Astrocyte (in vitro differentiated cells and primary cell): ENCODE measurements at places on chromosomes 13 and 19.
A peak's percentile ranks its signal among the peaks of the same experiment; 100 is the strongest.

- no peak overlapping the region for H3K27ac ChIP-seq
- no peak overlapping the region for H3K4me3 ChIP-seq
- DNase-seq = peak; percentile 51
- peaks cover 22% of the 10 kb centered on the region for H3K36me3 ChIP-seq
Measured at GRCh38 chr13:113182046-113182445, 23.6 kb downstream of the PROZ start.

DNA sequence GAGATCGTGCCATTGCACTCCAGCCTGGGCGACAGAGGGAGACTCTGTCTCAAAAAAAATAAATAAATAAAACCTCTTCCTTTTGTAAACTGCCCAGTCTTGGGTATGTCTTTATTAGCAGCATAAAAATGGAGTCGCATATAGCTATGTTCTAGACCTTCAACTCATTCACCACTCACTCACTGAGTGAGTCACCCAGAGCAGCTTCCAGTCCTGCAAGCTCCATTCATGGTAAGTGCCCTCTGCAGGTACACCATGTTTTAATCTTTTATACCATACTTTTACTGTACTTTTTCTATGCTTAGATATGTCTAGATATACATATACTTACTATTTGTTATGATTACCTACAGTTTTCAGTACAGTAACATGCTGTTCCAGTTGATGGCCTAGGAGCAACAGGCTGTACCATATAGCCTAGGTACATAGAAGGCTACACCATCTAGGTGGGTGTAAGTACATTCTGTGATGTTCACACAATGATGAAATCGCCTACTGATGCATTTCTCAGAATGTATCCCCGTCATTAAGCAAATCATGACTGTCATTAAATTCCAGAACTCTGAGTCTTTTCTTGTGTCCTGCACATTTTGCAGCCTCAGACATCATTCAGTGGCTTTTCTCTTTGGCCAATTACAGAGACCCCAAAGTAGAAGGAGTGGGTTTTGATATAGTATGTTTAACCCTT is 13.7 kb upstream of the FARP1 start:
- no peaks in the 10 kb centered on the region for H3K36me3 ChIP-seq
- DNase-seq = peak; percentile 46
- no peak overlapping the region for H3K4me3 ChIP-seq

GRCh38 chr13:24911133-24911908 is 147.4 kb downstream of the RNF17 start:
- peak; percentile 50 for DNase-seq
- H3K27ac ChIP-seq = peak overlapping the region; percentile 6

- H3K4me3 ChIP-seq = peak overlapping the region; percentile 68
- H3K27ac ChIP-seq = no peak overlapping the region
- no peak for DNase-seq
- H3K36me3 ChIP-seq = peaks cover 18% of the 10 kb centered on the region
- no peaks in the 10 kb centered on the region for H3K27me3 ChIP-seq
Measured at GRCh38 chr19:1355568-1356507, 27.9 kb upstream of the NDUFS7 start.

GRCh38 chr13:40502236-40502635 is 164.2 kb downstream of the FOXO1 start:
- no peak overlapping the region for H3K27ac ChIP-seq
- no peaks in the 10 kb centered on the region for H3K27me3 ChIP-seq
- H3K36me3 ChIP-seq = no peaks in the 10 kb centered on the region
- H3K4me3 ChIP-seq = no peak overlapping the region

GRCh38 chr19:49331616-49332055 is 3.6 kb upstream of the CD37 start:
- no peaks in the 10 kb centered on the region for H3K27me3 ChIP-seq
- no peaks in the 10 kb centered on the region for H3K36me3 ChIP-seq
- H3K27ac ChIP-seq = no peak overlapping the region

- H3K27ac ChIP-seq = no peak overlapping the region
- H3K4me1 ChIP-seq = peaks cover 22% of the 10 kb centered on the region
- no peak overlapping the region for H3K4me3 ChIP-seq
- H3K27me3 ChIP-seq = no peaks in the 10 kb centered on the region
Measured at GRCh38 chr19:10747674-10748073, 29.8 kb downstream of the DNM2 start.

DNA sequence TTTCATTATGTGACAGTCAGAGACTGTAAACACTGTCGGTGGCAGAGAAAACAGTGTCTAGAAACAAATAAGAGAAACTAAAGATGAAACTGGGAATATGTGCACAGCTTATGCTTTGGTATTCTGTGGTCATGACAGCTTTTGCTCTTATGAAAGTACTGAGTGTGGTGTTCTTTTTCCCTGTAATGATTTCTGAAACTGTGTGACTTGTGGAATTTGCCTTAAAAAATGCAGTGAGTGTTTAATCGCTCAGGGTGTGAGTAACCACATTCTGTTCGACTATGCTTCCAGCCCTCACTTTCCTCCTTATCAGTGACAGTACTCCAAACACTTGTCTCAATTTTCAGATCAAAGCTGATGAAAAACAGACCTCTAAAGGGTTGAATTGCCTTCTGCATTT is 66.9 kb upstream of the DIAPH3 start:
- H3K4me3 ChIP-seq = no peak overlapping the region
- DNase-seq = peak; percentile 80
- no peaks in the 10 kb centered on the region for H3K4me1 ChIP-seq
- H3K36me3 ChIP-seq = no peaks in the 10 kb centered on the region
- peak overlapping the region; percentile 14 for H3K27ac ChIP-seq

DNA sequence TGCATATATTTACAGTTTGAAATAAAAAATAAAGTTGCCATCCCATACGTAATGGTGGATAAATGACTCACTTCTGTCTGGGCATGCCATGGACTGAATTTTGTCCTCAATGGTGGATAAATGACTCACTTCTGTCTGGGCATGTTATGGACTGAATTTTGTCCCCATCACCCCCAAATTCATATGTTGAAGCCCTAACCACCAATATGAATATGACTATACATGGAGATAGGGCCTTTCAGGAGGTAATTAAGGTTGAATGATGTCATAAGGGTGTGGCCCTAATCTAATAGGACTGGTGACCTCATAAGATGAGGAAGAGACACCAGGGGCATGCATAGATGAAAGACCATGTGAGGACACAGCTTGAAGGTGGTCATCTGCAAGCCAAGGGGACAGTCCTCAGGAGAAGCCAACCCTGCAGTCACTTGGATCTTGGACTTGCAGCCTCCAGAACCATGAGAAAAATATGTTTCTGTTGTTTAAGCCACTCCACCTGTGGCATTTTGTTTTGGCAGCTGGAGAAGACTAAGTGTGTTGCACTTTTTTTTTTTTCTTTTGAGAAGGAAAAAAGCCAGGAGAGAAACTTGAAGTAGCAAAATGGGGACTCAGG is 41.8 kb downstream of the RFC3 start:
- H3K27me3 ChIP-seq = no peaks in the 10 kb centered on the region
- H3K27ac ChIP-seq = no peak overlapping the region
- no peaks in the 10 kb centered on the region for H3K36me3 ChIP-seq
- no peaks in the 10 kb centered on the region for H3K4me1 ChIP-seq

DNA sequence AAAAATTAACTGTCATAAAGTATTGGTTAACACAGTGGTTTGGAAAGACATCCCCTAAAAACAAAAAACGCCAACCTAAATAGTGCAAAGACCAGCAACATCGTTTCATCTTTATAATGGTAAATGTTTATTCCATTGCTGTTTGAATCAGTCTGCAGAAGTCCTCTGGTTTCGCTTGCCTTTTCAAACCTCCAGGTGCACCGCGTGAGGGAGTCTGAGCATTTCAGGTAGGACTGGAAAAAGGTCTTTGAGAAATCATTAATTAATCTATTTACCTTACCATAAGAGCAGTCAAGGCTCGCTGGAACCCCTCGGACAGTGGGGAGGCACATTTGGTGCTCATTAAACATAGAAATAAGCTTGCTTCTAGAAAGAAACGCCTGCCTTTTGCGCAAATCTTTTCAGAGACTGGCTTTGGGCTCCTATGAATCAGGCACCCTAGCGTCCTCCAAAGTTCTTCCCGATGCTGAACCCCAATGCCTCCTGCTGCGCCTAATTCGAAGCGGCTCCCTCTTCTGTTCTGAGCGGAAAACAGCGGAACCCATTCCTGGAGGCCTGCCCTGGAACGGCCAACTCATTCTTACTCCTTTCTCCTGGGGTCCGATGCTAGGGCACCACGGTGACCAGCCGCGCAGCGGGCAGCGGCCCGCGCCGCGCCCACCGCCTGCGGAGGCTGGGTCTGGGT is 951 bp upstream of the MTUS2 start:
- peaks cover 8% of the 10 kb centered on the region for H3K4me1 ChIP-seq
- H3K36me3 ChIP-seq = no peaks in the 10 kb centered on the region
- peak overlapping the region; percentile 37 for H3K4me3 ChIP-seq
- H3K27ac ChIP-seq = no peak overlapping the region
- peaks cover 28% of the 10 kb centered on the region for H3K27me3 ChIP-seq

DNA sequence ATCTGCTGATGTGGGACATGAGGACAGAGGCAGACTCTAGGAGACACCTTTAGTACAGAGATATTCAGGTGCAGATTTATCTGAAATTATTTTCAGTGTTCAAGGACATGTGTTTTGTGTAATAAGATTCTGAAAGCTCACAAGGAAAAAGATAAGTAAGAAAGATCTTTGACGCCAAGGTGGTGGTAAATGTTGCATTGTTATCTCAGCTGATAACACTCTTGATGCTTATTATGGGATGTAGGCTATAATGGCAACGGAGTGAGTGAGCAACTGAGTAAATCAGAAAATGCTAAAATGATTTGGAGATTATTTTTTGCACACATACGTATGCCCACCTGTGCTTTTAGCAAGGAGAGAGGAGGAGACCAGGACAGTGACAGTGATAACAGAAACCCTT is 510.9 kb downstream of the KLF12 start:
- H3K36me3 ChIP-seq = no peaks in the 10 kb centered on the region
- no peak overlapping the region for H3K4me3 ChIP-seq
- no peaks in the 10 kb centered on the region for H3K4me1 ChIP-seq
- DNase-seq = no peak

- H3K36me3 ChIP-seq = no peaks in the 10 kb centered on the region
- no peak for DNase-seq
- H3K27me3 ChIP-seq = no peaks in the 10 kb centered on the region
Measured at GRCh38 chr19:33432015-33432414, 58.5 kb downstream of the CEBPG start.

DNA sequence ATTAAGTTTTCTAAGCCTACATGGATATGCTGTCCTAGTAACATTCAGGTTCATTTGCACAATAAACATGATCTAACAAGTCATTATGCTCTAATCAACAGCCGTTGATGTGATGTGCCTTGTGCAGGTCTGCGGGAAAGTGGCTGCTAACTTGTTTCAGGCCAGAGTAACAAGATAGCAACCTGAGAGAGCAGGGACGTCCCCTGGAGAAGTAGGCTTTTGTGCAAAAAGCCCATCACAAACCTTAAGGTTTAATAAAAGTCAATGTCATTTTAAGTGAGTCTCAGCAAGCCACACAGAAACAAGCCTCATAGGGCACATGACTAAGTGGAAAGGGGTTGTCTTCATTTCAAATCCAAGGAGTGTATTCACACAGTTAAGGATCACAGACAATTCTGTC is 17.6 kb downstream of the FOXO1 start:
- DNase-seq = no peak
- H3K4me1 ChIP-seq = peaks cover 4% of the 10 kb centered on the region

DNA sequence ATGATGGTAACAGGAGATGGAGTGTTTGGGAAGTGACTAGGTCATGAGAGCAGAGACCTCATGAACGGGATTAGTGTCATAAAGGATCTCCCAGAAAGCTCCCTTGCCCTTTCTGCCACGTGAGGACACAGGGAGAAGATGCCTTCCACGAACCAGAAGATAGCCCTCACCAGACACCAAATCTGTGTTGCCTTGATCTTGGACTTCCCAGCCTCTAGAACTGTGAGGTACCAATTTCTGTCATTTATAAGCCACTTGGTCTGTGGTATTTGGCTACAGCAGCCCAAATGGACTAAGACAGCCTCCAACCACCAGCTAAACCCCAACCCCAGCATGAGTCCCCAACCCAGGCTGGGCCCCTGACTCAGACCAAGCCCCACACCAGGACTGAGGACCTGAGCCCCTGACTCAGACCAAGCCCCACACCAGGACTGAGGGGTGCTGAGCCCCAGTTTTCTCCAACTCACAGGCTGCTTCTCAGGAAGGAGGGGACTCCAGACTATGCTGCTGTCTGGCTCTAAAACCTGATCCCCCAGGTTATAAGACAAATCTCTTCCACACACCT is 54.1 kb downstream of the PTPRS start:
- no peaks in the 10 kb centered on the region for H3K27me3 ChIP-seq
- H3K4me1 ChIP-seq = peaks cover 6% of the 10 kb centered on the region
- H3K27ac ChIP-seq = no peak overlapping the region
- peaks cover 10% of the 10 kb centered on the region for H3K36me3 ChIP-seq
- H3K4me3 ChIP-seq = no peak overlapping the region
- no peak for DNase-seq

DNA sequence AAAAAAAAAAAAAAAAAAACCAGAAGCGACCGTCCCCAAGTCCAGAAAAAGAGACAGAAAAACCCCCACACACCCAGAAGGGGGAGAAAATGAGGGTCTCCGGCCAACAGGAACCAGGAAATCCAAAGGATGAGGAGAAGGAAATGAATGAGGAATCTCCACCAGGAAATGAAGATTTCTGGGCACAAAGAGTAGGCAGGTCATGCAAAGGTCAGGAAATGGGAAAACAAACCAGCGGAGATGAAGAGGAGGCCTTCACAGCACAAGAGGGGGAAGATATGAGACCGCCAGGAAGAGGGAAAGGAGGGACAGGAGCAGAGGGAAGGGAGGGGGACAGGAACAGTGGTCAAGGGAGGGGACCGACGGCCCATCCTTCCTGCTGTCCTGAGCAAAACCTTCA is 5.8 kb downstream of the TEAD2 start:
- peaks cover 17% of the 10 kb centered on the region for H3K36me3 ChIP-seq
- peaks cover 13% of the 10 kb centered on the region for H3K4me1 ChIP-seq
- no peak overlapping the region for H3K4me3 ChIP-seq

DNA sequence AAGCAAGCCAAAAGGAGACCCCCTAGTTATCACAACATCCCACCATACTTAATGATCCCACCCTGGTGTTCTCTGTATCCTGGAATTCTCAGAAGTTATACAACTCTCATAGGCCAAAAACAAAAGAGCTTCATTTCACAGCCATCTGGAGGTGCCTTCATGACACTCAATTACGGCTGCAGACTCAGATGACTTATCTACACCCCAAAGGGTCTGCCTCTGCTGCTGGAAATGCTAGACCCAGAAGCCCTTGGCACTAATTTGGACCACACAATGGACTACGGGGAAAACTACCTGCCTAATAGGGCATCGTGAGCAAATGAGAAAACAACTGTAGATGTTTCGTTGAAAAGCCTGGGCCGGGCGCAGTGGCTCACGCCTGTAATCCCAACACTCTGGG is 40.2 kb downstream of the BRD4 start:
- H3K36me3 ChIP-seq = no peaks in the 10 kb centered on the region
- no peaks in the 10 kb centered on the region for H3K27me3 ChIP-seq
- H3K4me3 ChIP-seq = no peak overlapping the region
- H3K4me1 ChIP-seq = peaks cover 36% of the 10 kb centered on the region
- H3K27ac ChIP-seq = no peak overlapping the region
- DNase-seq = no peak

DNA sequence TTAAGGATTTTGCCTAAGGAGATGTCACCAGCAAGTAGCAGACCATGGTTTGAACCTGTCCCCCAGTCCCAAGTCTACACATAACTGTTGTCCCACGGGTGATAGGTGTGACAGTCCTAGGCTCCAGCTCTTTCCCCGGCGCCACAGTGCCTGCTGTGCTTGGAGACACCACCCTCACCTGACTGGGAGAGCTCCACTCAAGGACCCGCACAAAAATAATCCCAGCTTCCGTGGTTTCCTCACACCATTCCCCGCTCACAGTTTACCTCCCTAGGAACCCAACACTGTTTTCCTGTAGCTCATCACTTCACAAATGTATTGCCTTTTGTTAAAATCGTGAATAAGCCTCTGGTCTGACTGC is 19.8 kb upstream of the RASA3 start:
- H3K27me3 ChIP-seq = peaks cover 12% of the 10 kb centered on the region
- H3K4me1 ChIP-seq = no peaks in the 10 kb centered on the region
- H3K27ac ChIP-seq = no peak overlapping the region
- H3K36me3 ChIP-seq = no peaks in the 10 kb centered on the region
- DNase-seq = no peak
- H3K4me3 ChIP-seq = no peak overlapping the region
